ENCODE measurements at places on chromosomes 3 and 15.
A peak's percentile ranks its signal among the peaks of the same experiment; 100 is the strongest.

- DNase-seq = no peak
Measured at GRCh38 chr3:127139601-127140500, 53.1 kb upstream of the PRR23E start.

DNA sequence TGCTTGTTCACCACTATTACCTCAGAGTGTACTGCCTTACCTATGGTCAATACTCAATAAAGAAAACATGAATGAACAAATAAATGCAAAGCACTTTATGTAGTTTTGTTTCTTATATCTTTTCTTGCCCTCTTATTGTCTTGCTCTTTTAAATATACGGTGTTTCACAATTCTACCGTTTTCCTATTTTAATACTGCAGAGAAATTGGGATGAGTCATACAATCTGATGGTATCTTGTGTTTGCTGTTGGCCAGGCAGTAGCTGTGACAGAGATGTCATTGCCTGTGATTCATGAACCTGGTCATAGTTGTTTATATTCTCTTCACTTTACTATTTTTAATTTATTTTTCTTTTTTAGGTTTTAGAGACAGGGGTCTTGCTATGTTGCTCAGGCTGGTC is 48.3 kb downstream of the SERP1 start:
- DNase-seq = peak; percentile 10

DNA sequence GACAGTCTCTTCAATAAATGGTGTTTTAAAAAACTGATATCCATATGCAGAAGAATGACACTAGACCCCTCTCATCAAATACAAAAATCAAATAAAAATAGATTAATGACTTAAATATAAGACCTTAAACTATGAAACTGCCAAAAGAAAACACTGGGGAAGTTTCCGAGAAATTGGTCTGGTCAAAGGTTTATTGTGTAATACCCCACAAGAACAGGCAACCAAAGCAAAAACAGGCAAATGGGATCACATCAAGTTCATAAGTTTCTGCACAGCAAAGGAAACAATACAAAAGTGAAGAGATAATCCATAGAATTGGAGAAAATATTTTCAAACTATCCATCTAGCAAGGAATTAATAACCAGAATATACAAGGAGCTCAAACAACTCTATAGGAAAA is 126.2 kb downstream of the GOLIM4 start:
- DNase-seq = no peak

DNA sequence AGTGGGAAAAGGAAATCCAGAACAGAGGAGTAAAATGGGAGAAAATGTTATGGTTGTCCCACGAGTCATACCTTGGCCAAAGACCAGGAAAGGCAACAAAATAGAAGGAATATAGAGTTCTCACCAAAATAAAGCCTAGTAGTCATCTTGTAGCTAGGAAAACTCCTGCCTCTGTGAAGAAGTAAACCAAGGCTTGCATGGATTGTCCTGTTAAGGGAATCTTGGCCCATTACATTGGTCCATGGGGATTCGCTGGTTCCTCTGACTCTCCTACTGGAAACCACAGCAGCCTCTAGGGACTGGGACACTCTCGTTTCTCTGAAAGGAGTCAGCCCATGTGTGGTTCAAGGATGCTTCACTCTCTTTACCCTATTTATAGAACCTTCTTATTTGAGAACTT is 62.9 kb upstream of the FNDC3B start:
- DNase-seq = peak; percentile 29

GRCh38 chr3:184333700-184334099 is 3.7 kb upstream of the FAM131A start:
- DNase-seq = no peak

DNA sequence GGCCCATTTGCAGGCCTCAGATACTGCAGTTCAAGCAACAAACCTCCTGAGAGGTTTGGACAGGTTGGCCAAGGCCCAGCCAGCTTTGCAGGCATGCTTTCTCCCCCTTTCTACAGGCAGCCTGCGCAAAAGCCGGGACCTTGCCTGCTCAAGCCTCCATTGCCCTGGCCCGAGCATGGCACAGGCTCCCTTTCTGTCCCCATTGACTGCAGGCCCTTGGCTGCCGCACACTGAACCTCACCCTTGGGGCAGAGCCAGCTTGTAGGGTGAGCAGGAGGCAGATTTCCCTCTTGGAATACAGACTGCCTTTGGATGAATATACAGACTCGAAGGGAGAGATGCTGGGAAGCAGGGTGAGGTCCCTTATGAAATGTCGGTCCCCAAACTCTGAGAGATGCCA is 461.7 kb upstream of the PROK2 start:
- no peak for DNase-seq

DNA sequence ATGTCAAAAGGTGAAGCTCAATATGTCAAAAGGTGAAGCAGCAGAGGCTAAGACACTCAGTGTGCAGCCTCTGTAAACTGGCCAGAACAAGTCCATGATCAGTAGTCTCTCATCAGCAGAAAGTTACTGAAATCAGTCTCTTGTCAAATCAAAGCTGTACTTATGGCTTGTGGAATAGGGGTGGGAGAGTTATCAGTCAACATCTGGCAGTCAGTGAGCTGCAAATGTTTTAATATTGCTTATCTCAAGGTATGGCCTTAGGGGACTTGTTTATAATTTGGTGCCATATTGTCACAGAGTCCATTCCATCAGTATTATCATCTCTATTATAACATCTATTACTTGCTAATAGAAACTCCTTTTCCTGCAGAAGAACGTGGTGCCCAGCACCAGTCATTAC is 14.9 kb upstream of the WDR49 start:
- no peak for DNase-seq

GRCh38 chr15:69090197-69090948 is 70.1 kb upstream of the GLCE start:
- DNase-seq = peak; percentile 73

DNA sequence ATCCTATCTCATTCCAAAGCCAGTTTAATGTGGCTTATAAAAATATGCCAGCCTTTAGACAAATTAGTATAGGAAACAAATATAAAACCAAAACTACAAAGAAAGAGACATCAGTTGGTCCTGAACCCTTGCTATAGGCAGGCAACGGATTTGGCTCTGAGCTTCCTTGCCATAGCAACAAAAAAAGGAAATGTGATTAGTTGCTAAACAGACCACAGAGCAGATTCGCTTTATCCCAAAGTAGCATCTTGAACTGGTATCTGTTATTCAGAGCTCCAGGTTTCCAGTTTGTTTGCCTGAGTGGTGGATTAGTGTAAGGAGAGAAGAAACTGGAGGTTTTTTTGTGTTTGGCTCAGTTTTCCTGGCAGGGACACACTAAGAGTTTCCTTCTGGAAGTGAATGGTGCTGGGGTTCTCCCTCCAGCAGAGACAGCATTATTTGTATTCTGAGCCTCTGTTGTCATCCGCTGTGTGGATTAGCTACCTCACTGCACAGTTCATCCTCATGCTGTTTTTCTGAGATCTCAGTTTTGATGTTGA is 44.1 kb downstream of the CHST2 start:
- DNase-seq = no peak

DNA sequence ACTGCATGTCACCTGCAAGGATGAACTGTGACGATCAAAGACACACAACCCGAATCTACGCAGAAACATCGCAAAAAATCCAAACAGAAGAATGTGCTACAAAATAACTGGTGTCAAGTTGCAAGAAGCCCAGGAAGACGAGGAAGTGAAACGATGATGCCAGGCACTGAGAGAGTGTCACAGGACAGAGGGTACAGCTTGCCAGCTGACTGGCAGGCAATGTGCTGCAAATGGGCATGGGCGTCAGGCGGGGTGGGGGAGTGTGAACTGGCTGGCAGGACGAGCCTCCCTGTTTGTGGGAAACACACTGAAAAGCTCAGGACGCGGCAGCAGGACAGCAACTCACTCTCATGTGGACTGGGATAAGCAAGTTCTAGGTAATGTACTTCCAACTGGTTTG is 28.9 kb upstream of the OCA2 start:
- no peak for DNase-seq

GRCh38 chr3:53836084-53836872 is 9.9 kb downstream of the CHDH start:
- DNase-seq = no peak

GRCh38 chr3:95462161-95462560 is 1352.2 kb upstream of the EPHA6 start:
- no peak for DNase-seq

DNA sequence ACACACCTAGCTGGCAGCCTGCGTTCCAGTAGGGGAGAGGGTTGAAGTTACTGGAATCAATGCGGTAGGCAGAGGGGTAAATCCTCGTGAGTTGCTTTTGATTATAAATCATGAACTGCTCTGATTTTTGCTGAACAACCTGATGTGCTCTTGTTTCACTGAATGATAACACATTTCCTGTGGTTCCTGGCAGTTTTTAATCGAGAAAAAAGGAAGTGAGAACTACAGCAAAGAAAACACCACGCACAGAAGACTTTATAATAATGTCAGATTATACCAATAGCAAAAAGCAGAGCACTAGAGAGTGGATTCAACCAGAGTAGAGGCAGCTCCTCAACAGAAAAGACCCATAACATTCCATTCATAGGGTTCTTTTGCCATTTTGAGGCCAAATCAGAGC is 200.8 kb upstream of the STRIT1 start:
- no peak for DNase-seq

DNA sequence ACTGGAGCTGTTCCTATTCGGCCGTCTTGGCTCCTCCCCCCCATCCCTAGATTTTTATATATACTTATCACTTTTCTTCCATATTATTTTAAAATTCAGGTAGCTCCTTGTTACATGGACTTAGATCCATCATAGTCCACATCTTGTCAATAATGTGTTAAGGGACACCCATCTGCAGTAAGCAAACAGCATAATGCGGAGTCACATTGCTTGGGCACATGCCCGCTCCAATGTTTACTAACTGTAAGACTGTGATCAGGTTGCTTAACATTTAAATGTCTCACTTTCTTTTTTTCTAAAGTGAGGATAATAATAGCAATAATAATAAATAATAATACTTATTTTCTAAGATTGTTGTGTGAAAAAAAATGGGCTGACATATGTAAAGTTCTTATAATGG is 303.2 kb upstream of the SOX14 start:
- DNase-seq = no peak

DNA sequence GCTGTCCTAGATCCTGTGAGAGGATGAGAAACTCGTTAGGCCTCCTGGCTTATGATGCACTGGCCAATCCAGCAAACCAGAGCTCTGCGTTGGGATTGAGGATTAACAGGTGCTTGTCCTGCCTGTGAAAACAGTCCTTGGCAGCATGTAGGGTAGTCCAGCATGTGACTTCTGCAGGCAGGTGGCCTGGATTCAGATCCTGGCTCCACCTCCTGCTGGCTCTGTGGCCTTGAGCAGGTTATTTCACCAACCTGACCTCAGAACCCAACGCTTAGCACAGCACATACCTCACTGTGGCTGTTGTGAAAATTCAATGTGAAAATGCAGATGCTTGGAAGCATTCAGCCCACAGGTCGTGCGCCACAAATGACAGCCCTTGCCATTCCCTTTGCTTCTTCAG is 33.6 kb downstream of the PLA2G4D start:
- no peak for DNase-seq

DNA sequence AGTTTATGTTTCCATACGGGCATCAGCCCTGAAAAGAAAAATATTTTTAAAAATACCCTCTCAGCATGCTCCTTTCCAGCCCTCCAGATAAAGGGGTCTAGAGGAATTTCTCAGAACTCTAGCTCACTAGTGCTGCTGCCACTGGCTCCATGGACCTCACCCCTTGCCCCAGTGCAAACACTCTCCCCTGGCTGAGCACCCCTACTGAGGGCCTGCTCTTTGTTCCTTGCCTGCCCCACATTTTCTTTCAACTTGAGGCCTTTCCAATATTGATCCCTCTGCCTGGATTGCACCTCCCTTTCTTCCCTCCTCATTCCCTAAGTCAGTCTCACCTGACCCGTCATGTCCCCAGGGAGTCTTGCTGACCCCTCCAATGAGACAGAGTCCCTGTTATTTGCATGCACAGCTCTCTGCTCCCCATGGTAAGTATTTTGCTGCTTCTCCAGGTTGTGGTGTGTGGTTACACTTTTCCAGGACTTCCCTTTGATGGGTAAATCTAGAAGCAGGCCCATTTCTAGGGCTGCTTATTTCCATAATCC is 196.5 kb downstream of the EPHB1 start:
- no peak for DNase-seq
